Smooth muscle cell of the brain vasculature (primary cell): ENCODE measurements at places on chromosomes 11 and 22.

GRCh38 chr22:47692811-47693210 lies 930.4 kb downstream of the TBC1D22A start:
- DNase-seq = no peak

DNA sequence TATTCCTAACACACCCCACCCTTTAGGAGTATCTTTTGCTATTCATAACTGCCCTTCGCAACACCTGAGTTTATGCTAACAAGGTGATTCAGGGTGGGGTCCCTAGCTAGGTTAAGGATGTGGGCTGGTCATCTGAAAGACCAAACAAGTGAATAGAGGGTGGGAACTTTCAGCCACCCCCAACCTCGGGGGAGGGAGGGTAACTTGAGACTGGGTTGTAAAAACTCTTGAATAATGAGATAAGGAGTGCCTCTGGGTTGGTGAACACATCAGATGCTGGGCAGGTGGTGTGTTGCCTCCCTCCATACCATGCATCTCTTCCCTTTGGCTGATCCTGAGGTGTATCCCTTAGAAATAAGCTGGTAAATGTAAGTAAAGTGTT lies 111.5 kb downstream of the SWAP70 start:
- DNase-seq = no peak

DNA sequence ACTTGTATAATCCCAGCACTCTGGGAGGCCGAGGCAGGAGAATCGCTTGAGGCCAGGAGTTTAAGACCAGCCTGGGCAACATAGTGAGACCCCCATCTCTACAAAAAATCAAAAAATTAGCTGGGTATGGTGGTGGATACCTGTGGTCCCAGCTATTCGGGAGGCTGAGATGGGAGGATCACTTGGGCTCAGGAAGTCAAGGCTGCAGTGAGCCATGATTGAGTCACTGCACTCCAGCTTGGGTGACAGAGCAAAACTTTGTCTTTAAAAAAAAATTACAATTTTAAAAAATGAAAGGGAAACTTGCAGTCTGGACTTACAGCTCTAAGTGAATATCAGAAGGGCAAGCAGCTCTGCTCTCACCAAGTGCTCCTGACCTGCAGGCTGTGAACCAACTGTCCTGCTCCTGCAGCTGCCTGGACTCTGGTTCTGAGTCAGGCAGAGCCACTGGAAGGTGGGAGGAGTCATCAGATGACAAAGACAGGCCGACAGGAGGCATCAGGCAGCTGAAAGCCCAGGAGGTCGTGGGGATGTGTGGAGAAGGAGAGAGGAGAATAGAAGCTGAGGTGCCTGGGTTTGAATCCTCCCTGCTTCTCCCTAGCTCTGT lies 9.6 kb downstream of the SMTNL1 start:
- DNase-seq = no peak

DNA sequence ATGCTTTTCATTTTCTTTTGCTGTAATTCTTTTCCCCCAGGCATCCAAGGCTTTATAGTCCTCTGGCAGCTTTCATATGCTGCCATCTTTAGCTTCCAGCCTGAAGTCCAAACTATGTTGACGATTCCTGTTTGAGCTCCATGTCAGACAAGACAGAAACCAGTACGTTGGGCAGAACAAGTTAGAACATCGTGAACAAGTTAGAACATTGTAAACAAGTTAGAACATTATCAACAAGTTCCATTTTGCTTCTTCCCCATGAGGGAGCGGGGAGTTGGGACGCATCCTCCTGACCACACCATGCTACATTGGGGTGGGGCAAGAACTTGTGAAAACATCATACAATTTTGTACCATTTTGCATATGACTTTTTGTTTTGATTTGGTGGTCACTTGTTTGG lies 23.9 kb downstream of the GLB1L2 start:
- no peak for DNase-seq

- DNase-seq = no peak
These were observed 31.8 kb downstream of the USP35 start for GRCh38 chr11:78220218-78221157.

DNA sequence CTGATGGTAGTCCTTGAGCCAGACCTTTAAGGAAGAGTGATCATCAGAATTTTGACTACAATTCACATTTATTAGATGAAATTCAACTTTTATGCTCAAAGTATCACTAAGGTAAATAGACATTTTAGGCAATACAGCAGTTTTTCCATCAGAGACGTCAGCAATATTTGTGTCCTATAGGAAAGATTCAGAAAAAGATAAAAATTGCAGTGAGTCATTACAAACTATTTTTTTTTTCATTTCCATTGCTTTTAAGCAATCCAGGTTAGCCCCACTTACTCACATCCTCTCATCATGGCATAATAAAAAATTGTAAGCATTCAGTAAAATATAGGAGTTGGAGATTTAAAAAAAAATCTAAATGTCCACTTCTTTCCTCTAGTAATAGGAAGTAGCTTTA lies 46.9 kb downstream of the MSANTD4 start:
- DNase-seq = no peak

- no peak for DNase-seq
These were observed 14.6 kb downstream of the C11orf21 start for GRCh38 chr11:2287091-2287490.

GRCh38 chr11:9473408-9473807 lies 12.6 kb downstream of the ZNF143 start:
- DNase-seq = no peak

DNA sequence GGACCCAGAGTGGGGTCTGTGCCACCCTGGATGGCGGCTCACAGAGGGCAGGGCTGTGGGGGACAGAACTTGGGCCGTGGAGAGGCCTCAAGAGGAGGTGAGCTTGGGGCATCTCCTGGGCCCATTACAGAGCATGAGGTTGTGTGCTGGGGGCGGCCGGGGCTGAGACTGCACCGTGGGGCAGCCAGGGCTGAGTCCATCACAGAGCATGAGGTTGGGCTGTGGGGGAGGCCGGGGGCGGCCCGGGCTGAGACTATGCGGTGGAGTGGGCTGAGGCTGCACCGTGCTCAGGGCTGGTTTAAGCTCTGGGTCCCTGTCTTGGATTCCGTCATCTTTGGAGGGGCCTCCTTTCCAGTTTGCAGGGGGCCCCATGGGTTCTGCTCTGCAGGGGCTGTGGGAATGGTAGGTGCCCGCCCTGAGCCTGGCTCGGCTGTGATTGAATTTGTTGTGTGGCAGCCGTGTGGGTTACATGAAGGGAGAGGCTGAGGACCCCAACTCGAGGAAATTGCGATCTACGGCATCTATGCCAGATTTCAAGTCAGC lies 38.1 kb upstream of the MUC5AC start:
- no peak for DNase-seq

GRCh38 chr11:122773781-122774266 lies 64.5 kb upstream of the CRTAM start:
- DNase-seq = no peak

- no peak for DNase-seq
These were observed 8.1 kb upstream of the DGKZ start for GRCh38 chr11:46338988-46339666.

DNA sequence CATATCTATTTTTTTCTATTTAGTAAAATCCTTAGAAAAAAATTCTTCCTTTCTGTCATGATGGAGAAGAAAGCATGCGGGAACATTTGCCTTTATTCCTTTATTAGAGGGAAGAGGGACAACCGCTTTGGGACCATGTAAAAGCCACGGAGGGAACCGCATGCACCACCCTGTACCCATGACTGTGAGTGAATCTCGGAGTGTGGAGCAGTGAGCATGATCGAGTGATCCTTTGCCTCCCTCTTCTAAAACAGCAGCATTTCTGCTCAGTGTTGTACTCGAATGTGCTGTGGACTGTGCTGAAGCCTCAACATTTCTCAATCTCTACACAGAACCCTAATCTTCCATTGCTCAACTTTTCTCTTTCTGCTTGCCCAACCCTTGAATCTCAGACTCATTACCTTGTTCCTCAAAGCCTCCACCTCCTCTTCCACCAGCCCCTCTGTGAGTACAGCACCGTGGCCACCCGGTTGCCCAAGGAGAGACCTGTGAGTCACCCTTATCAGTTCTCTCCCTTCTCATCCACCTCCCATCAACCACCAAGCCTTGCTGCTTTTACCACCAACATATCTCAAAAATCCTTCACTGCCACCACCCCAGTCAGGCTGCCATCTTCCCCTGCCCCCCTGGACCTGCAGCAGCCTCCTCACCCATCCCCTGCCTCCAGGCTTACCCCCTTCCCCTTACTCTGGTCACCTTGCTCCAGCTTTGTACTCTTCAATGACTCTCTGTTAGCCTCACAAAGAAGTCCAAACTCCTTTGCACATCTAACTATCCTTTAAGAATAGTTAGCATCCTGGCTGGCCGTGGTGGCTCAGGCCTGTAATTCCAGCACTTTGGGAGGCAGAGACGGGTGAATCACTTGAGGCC lies 103.1 kb downstream of the NAT10 start:
- no peak for DNase-seq

- DNase-seq = no peak
These were observed 259.8 kb upstream of the ANO5 start for GRCh38 chr11:21933095-21933494.

GRCh38 chr11:2590965-2591754 lies 108.6 kb downstream of the KCNQ1OT1 start:
- DNase-seq = no peak

DNA sequence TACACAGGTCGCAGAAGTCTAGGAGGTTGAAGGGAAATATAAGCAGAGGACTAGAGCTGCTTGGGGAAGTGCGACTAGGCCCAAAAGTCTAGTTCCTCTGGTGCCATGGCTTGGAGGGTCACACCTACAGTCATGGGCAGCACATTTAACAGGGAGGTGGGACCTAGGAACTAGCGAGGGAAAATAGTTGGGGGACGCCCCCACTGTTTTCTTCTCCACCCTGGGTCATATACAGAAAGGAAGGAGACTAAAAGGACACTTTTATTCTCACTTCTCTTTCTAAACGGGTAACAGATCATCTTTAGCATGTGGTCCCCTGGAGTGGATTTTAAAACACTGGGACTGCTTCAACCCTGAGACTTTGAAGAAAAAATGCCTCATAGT lies 16.6 kb downstream of the APIP start:
- no peak for DNase-seq

DNA sequence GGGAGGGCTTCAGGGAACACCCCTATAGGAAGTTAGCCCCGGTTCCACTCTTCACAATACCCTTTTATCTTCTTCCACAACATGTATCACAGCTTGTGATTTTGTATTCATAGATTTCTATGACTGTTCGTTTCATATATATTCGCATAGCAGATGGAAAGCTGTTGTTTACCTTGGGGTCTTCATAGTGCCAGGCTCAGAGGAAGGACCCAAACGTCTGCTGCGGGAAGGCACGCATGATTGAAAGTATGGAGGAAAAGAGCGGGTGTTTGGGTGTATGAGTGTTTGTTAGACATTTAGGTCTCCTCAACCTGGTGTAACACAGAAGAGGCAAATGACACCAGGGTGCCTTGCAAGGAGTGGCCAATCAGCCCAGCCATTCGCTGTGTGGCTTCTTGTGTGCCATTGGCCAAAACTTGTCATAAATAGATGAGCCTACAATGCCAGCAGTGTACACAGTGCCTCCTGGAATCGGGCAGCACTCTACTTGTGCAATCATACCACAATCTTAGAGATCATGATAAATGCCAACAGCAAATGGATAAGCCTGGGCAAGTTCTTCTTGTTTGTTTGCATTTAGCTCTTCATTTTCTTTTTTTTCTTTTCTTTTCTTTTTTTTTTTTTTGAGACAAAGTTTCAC lies 10.9 kb upstream of the ADA2 start:
- DNase-seq = no peak

GRCh38 chr11:69599502-69599901 lies 41.5 kb upstream of the CCND1 start:
- no peak for DNase-seq

DNA sequence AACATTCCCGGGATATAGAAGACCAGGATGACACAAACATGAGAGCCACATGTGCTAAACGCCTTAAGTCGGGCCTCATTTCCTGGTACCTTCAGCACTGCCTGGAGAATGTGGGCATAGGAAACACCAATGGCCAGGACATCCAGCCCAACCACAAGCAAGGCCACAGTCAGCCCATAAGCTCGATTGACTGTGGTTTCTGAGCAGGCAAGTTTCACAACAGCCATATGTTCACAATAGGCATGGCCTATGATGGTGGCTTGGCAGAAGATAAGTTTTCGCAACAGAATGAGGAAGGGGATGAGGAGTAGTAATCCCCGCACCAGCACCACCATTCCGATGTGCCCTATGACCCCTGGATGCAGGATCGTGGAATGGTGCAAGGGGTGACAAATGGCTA lies 26.9 kb upstream of the OR56A1 start:
- no peak for DNase-seq

DNA sequence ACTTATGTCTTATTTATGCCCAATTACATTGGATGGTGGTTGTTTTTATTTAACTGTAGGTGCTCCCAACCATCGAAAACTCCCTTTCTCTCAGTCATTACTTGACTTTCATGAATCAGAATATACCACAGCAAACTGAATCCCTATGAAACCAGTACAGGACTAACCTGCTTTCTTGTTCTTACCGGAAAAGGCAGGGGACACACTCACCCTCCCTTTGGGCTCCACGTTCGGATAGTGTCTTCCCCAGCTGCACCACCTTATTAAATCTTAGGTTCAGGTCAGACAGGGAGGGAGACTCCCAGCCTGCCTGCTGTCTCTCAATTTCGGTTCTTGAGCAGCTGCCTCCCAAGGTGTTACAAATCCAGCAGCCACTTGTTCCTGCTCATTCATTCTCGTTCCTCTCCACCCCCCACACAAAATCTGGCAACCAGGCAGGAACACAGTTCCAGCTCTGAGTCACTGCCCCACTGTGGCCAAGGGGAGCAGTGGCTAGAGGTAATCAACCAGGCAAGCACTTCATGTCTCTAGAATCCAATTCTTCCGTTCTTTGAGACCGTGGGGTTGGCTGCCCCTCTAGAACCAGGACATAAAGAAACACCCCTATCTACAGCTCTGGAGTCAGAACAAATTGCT lies 133.0 kb downstream of the PLEKHA7 start:
- DNase-seq = no peak

- DNase-seq = no peak
These were observed 66.7 kb upstream of the LINC01488 start for GRCh38 chr11:69414773-69415187.

DNA sequence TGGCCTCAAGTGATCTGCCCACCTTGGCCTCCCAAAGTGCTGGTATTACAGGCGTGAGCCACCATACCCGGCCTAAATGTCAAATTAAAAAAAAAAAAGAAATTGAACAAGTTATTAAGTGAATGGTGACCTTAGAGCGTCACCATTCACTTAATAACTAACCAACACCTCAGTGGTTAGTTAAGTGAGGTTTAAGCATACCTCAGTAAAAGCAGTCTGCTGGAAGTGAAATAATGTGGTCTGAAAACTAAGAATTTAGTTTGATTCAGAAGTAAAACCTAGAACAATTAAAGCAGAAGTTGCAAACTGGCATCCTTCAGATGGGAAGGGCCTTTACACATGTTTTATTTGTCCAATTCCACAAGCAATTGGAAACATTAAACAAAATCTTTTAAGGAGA lies 71.5 kb downstream of the FCHSD2 start:
- no peak for DNase-seq

- no peak for DNase-seq
These were observed 14.8 kb downstream of the OR52M1 start for GRCh38 chr11:4559527-4560440.

GRCh38 chr22:43743131-43743530 lies 69.0 kb downstream of the EFCAB6 start:
- no peak for DNase-seq

- no peak for DNase-seq
These were observed 17.9 kb downstream of the TRIM44 start for GRCh38 chr11:35680506-35680905.

GRCh38 chr11:120912915-120913314 lies 111.0 kb upstream of the TBCEL start:
- DNase-seq = no peak

GRCh38 chr11:27497284-27497866 lies 9.2 kb downstream of the LIN7C start:
- DNase-seq = no peak

- DNase-seq = no peak
These were observed 2.1 kb upstream of the TTLL12 start for GRCh38 chr22:43188829-43189545.
